ENCODE measurements at places on chromosomes 13 and 19.

DNA sequence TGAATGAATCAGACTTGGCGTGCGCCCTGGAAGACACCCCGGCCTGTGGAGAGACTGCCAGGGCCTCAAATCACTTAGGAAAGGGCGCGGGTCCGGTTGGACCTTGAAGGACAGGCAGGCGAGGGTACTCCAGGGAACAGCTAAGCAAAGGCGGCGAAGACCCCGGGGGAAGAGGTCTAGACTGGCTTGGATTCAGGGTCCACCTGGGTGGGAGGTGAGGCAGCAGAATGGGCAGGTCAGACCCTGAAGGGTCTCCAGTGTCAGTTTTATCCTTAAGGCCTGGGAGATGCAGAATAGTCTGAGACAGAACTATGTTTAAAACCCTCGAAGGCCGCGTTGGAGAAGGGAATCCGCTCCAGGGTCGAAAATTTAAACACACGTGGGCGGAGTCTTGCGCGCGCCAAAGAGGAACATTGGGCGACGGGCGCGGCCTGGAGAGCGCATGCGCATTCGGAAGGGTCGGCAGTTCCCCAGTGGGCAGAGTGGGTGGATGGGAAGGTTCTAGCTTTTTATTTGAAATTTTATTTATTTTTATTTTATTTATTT lies 567 bp upstream of the SMG9 start:
- DNase-seq: peak; percentile 78

DNA sequence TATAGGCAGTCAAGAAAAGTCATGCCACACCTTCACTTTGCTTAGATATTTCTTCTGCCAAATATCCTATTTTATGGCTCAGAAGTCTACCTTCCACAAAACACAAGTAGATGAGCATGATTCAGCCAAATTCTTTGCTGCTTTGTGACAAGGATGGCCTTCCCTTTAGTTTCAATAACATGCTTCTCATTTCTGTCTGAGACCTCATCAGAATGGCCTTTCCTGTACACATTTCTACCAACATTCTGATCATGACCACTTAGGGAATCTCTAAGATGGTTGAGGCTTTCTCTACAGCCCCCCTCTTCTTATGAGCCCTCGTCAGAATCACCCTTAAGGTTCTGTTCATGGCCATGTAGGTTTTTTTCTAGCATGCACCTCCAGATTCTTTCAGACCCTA lies 96.2 kb downstream of the COL4A2 start:
- DNase-seq: no peak

DNA sequence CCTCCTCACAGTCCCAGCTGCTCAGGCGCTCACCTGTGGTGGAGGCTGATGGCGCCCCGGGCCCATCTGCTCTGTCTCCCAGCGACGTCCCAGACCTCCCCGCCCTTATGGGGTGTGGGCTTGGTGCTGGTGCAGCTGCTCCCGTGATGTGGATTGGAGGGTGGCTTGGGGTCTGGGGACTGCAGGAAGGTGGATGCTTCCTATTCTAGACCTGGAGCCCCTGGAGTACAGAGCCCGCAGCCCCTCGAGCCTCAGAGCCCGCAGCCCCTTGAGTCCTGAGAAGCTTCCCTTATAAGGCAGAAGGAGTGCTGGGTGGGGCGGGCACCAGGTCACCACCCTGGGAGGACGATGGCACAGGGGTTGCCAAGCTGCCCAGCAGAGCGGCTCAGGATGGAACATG lies 31.6 kb downstream of the DOT1L start:
- no peak for DNase-seq

DNA sequence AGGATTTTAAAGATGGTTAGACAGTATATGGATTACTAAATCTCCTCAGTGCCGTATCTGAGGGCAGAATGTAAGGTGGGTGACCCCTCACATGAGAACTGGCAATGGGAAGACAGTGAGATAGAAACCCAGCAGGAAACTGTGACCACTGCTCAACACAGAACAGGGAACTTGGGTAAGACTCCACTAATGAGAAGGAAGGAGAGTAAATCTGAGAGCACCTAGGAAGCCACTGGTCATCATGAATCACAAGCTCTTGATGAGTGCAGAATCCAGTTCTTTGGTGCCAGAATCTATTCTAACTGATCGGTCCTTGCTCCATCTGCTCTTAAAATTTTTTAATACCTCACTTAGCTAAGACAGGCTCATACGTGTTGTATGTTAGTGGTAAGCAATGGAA lies 261.8 kb downstream of the KLF12 start:
- DNase-seq: no peak

DNA sequence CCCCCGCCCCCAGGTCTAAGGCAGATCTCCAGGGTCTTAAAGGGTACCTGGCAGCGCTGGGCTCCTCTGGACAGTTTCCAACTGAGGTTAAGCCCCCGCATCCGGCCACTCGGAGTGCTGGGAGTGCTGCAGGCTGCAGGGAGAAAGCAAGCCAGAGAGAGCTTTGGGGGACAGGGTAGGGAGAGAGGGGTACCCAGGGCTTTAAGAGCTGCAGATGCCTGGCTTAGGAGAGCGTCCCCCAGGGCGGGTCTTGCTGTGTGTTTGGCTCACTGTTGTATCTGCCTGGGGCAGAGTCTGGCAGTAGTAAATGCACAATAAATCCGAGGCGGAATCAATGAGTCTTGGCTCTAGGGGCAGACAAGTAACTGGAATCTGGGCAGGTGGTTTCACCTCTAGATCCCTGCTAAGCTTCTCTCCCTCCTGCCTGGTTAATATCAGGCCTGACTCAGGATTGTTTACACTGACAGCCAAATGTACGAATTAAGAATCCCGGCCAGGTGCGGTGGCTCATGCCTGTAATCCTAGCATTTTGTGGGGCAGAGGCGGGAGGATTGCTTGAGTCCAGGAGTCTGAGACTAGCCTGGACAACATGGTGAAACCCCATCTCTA lies 798 bp upstream of the COX6B2 start:
- no peak for DNase-seq

DNA sequence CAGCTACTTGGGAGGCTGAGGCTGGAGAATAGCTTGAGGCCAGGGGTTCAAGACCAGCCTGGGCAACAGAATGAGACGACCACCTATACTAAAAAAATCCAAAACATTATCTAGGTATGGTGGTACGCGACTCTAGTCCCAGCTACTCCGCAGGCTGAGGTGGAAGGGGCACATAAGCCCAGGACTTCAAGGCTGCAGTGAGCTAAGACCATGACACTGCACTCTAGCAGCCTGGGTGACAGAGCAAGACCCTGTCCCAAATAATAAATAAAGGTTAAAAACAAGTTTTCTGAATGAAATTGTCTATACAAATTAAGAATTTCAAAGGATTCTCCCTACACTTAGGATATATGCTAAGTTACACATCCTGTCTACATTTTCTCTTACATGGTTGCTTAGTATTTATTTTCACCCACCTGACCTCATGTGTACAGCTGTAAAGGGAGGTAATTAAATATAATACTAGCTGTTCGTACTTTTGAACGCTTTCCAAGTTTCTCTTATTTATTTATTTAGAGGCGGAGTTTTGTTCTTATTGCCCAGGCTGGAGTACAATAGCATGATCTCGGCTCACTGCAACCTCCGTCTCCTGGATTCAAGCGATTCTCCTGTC lies 1.6 kb downstream of the SLC25A30 start:
- no peak for DNase-seq

DNA sequence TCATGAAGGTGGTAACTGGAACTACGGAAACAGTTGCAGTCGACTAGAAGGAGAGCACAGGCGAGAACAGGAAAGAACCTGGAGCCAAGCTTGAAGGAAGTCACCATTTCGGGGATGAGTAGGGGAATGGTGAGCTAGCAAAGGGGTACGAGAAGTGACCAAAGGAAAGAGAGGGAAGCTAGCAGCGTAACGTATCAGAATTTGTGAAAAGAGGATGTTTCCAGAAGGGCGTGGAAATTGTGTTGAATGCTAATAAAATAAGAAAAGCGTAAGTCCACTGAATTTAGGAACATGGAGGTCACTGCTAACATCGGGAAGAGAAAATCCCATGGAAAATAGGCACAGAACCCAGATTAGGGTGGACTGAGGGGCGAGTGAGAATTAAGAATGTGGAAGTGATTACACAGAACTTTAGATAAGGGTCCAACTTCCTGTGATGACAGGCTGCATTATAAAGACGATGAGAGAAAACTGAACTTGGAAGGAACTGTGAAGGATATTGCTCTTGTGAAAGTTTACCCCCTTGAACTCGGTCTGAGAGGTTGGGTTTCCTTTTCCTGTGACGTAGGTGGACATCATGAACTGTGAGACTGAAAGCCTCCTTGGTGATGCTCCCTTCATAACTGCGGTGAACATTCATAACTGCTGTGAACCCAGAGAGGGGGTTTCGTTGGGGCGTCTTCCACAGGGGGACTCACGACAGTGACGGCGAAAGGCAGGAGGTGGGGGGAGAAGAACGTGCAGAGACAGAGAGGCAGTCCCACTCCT lies 2.0 kb upstream of the FFAR2 start:
- no peak for DNase-seq

DNA sequence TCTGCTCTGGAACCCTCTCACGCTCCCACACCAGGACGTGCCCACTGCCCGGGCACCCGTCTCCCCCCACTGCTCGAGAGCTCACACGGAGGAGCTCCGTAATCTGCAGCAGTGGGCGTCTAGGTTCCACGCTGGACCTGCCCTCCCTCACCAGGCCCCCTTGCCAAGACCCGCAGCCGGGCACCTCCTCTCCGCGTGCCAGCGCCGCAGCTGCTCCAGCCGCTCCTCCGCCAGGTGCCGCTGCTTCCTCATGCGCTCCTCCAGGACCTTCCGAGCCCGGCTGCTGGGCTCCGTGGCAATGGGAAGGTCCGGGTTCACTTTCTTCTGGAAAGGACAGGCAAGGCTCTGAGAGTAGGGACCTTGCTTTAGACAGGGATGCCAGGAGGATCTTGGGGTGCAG lies 35.0 kb upstream of the MATK start:
- no peak for DNase-seq

DNA sequence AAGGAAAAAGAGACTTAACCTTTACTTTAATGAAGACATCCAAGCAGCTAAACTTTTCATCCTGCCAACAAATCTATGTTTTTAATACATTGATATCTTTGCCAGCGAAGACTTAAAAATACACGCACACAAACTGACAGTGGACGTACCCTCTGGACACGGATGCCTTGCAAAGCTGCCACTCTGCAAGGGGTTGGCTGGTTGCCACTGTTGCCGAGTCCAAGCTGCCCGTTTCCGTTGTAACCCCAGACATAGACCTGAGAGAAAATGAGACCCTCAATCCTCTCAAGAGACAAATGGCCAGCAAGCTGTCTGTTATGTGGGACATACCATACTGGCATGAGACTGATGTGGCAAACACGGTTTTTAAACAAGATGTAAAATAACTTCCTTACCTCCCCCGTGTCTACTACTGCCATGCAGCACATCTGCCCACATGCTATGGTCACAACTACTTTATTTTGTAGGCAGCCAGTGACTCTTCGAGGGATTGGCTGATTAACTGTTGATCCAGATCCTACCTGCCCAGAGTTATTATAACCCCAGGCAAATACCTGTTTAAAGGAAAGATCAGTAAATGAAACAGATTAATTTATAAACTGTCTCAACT lies 21.2 kb downstream of the RCBTB2 start:
- DNase-seq: no peak

DNA sequence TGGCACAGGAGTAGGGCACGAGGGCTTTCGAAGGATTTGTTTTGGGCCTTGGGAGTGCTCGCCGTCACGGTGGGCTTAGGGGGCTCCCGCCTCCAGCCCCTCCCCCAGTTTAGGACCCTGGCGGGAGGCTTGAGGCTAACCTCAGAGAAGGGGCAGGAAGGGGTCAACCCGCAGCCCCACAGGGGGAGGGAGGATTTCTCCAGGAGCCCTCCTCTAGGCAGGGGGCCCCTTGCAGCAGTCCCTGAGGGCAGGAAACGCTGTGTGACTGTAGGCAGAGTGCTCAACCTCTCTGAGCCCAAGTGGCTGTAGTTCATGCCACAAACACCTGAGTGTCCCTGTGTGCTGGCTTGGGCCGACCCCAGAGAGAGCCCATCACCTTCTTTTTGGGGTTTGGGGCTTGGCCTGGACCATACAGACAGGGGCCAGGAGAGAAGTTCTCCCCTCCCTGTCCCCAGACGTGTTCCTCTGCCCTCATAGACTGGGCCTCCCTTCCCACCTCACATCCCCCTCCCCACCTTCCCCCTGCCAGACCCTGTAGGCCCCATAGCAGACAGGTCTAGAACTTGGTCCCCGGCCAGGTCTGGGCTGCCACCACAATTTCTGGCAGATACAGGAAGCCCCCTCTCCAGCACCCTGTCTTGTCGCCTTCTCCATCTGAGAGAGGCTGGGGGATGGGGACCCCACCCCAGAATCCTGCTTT lies 8.1 kb downstream of the ISYNA1 start:
- no peak for DNase-seq

DNA sequence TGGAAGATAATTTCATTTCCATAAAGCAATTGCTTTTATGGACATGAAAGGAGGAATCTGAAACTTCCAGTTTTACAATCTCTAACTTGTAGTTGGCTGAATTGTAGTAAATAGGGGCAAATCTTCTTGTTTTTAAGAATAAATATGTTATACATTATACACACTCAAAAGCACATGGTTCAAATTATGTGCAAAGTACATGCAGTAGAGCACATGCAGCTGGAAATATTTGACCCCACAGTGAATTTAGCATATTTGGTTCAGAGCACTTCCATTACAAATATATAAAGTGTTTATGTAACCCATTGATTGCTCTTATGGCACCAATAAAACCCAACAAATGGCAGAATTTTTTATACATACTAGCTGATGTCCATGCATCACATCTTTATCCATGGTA lies 180.5 kb downstream of the IRS2 start:
- no peak for DNase-seq

GRCh38 chr19:7349231-7349591 lies 474 bp downstream of the ARHGEF18 start:
- DNase-seq: no peak

DNA sequence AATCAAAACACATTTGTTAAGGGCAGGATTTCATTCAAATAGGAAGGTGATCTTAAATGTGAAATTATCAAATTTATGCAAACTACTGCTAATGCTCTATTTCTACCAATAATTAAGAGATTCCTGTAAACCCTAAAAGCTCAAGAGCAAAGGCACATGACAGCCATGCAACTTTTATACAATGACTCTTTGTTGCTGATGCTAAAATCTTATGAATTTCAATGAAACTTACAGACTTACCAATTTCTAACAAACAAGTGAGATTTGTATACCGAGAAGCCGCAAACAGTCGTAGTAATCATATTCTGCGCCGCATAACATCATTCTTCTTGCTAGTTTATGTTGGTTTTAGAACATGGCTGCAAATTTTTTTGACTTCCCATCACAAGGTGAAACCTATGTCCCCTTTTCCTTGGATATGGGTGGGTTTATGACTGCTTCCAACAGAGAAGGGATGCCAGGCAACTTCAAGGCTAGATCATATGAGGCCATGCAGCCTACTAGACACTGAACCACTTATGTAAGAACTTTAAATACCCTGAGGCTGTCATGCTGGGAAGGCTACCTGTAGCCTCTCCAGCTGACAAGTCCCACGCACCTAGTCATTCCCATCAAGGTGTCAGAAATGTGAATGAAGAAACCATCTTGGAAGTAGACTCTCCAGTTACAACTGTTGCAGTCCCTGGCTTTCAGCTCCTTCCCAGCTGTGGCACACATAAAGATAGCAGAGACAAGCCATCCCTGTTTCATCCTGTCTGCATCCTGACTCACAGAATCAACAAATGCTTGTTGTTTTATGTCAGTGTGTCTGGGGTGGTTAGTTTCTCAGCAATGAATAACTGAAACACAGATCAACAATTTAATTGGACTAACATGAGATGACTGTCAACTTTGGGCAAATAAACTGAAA lies 42.0 kb downstream of the LNX2 start:
- no peak for DNase-seq

- DNase-seq: peak; percentile 11
Measured at GRCh38 chr13:75357576-75358289, 124.2 kb downstream of the TBC1D4 start.

Data from NK-92 treated with Interleukin-12 subunit alpha and Interleukin-12 subunit beta, amount 100 ng/mL, for 24 hours (cell line).